ENCODE measurements at places on chromosomes 1 and 21.
A peak's percentile ranks its signal among the peaks of the same experiment; 100 is the strongest.

- no peak overlapping the region for H3K27ac ChIP-seq
- no peaks in the 10 kb centered on the region for H3K36me3 ChIP-seq
- H3K4me3 ChIP-seq: no peak overlapping the region
- no peak for DNase-seq
These were observed 101.3 kb upstream of the ESRRG start for GRCh38 chr1:216824511-216824910.

GRCh38 chr1:9278116-9278515 lies 14.6 kb upstream of the SPSB1 start:
- H3K27me3 ChIP-seq: peaks cover 6% of the 10 kb centered on the region
- H3K4me3 ChIP-seq: no peak overlapping the region
- DNase-seq: no peak
- H3K27ac ChIP-seq: no peak overlapping the region
- H3K4me1 ChIP-seq: peaks cover 18% of the 10 kb centered on the region
- no peaks in the 10 kb centered on the region for H3K36me3 ChIP-seq

- no peak overlapping the region for H3K27ac ChIP-seq
- no peaks in the 10 kb centered on the region for H3K27me3 ChIP-seq
- H3K4me1 ChIP-seq: peaks cover 6% of the 10 kb centered on the region
- no peak for DNase-seq
- no peak overlapping the region for H3K4me3 ChIP-seq
These were observed 43.2 kb upstream of the ADGRL2 start for GRCh38 chr1:81757398-81758020.

GRCh38 chr21:21387916-21388315 lies 389.7 kb downstream of the NCAM2 start:
- no peaks in the 10 kb centered on the region for H3K36me3 ChIP-seq
- no peaks in the 10 kb centered on the region for H3K27me3 ChIP-seq
- H3K27ac ChIP-seq: no peak overlapping the region

- no peak overlapping the region for H3K27ac ChIP-seq
- no peak for DNase-seq
- H3K4me1 ChIP-seq: peaks cover 3% of the 10 kb centered on the region
- no peaks in the 10 kb centered on the region for H3K27me3 ChIP-seq
- no peaks in the 10 kb centered on the region for H3K36me3 ChIP-seq
These were observed 18.3 kb downstream of the RCSD1 start for GRCh38 chr1:167648252-167648849.

DNA sequence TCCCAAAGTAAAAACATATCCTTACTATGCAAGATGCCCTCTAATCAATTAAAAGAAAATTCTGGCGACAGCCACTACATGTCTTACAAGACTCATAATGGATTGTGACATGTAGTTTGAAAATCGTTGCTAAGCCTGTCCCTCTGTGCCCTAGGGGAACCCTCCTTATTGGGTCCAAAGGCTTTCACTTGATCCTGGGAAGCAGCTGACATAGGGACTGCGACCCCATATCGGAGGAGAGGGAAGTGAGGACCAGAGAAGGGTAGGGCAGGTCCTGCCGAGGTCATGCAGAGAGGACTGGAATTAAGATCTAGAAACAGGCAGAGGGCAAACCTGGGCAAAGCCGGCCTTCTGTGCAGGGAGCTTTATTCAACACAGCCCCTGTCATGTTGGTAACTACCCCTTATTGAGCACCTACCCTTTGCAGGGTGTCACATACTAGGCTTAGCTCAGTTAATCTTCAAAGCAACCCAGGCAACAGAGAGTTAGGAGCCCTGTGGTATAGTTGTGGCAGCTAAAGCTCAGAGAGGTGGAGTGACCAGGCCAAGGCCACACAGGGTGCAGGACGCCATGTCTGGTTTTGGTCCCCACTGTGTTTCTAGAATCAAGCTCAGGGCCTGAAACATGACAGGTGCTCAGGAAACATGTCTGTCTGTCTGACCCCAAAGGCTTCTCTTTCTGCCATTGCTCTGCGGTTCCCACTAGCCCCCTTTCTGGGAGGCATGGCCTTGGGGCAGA lies 18.4 kb upstream of the IFNLR1 start:
- H3K36me3 ChIP-seq: no peaks in the 10 kb centered on the region
- no peak for DNase-seq
- peak overlapping the region; percentile 9 for H3K4me3 ChIP-seq
- peak overlapping the region; percentile 81 for H3K27ac ChIP-seq

GRCh38 chr1:3735027-3735681 lies 17.1 kb upstream of the CCDC27 start:
- H3K4me1 ChIP-seq: no peaks in the 10 kb centered on the region
- no peaks in the 10 kb centered on the region for H3K36me3 ChIP-seq
- H3K27ac ChIP-seq: no peak overlapping the region
- DNase-seq: no peak

GRCh38 chr21:17387030-17387617 lies 125.7 kb upstream of the CXADR start:
- H3K27ac ChIP-seq: no peak overlapping the region
- H3K27me3 ChIP-seq: no peaks in the 10 kb centered on the region
- no peak overlapping the region for H3K4me3 ChIP-seq
- DNase-seq: no peak
- peaks cover 4% of the 10 kb centered on the region for H3K4me1 ChIP-seq

- H3K4me1 ChIP-seq: peaks cover 10% of the 10 kb centered on the region
- H3K27me3 ChIP-seq: peaks cover 47% of the 10 kb centered on the region
- peak overlapping the region; percentile 96 for H3K27ac ChIP-seq
- H3K4me3 ChIP-seq: no peak overlapping the region
- H3K36me3 ChIP-seq: no peaks in the 10 kb centered on the region
- no peak for DNase-seq
These were observed 2.6 kb upstream of the HES5 start for GRCh38 chr1:2532485-2533160.

GRCh38 chr1:109185357-109185756 lies 28.4 kb upstream of the SARS1 start:
- H3K27ac ChIP-seq: no peak overlapping the region
- H3K36me3 ChIP-seq: no peaks in the 10 kb centered on the region
- no peak overlapping the region for H3K4me3 ChIP-seq
- DNase-seq: no peak

DNA sequence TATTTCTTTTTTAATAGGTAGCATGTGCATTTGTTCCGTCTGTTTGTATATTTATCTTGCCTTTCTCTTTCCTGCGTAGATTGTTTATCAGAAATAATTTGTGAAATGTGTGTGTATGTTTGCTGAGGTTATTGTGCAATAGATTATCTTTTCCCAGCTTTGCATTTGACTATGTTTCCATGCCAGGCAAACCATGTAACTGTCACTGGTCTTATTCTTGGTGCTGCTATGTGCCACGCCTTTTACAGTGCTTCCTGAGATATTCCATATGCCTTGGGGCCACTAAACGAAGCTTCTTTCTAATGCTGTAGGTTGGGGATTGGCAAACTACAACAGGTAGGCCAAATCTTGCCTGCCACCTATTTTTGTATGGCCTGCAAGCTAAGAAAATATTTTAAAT lies 598.8 kb downstream of the PLPP3 start:
- no peaks in the 10 kb centered on the region for H3K36me3 ChIP-seq
- no peaks in the 10 kb centered on the region for H3K27me3 ChIP-seq
- H3K27ac ChIP-seq: no peak overlapping the region
- H3K4me1 ChIP-seq: no peaks in the 10 kb centered on the region
- H3K4me3 ChIP-seq: no peak overlapping the region
- DNase-seq: no peak

GRCh38 chr1:38826262-38826661 lies 33.3 kb downstream of the RRAGC start:
- H3K4me1 ChIP-seq: peaks cover 4% of the 10 kb centered on the region
- no peak for DNase-seq

DNA sequence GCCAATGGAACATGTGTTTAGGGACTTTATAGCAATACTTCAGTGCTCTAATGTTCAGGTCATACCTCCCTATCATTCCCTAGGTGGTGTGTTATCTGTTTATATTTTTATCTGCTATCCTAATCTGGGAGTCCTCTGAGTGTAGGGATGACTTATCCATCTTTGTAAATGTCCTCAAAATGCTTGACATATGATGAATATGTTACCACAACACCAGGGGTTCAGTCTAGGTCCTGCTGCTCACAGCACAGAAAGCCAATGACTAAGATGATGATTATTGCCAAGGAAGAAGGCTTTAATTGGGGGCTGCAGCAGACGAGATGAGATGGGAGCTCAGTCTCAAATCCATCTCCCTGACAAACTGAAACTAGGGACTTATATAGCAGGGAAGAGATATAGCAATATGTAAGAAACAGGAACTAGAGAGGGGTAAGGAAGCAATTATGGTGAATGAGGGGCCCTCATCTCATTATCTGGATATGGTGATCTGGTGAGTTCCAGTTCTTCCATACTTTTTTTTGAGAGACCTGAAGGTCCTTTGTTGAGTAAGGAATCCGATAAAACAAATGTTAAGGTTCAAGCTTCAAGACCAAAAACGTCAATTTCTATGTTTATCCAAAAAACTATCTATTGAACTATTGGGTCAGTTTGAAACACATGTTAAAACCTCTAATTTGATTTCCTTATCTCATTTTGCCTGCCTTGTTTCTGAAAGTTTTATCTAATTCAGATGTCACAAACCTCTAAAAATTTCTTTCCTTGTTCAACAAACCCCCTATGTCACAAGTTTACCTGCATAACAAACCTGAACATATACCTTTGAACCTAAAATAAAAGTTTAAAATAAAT lies 256.7 kb upstream of the CACYBP start:
- peaks cover 3% of the 10 kb centered on the region for H3K4me1 ChIP-seq
- H3K36me3 ChIP-seq: no peaks in the 10 kb centered on the region
- no peak overlapping the region for H3K27ac ChIP-seq
- H3K4me3 ChIP-seq: no peak overlapping the region
- no peak for DNase-seq

DNA sequence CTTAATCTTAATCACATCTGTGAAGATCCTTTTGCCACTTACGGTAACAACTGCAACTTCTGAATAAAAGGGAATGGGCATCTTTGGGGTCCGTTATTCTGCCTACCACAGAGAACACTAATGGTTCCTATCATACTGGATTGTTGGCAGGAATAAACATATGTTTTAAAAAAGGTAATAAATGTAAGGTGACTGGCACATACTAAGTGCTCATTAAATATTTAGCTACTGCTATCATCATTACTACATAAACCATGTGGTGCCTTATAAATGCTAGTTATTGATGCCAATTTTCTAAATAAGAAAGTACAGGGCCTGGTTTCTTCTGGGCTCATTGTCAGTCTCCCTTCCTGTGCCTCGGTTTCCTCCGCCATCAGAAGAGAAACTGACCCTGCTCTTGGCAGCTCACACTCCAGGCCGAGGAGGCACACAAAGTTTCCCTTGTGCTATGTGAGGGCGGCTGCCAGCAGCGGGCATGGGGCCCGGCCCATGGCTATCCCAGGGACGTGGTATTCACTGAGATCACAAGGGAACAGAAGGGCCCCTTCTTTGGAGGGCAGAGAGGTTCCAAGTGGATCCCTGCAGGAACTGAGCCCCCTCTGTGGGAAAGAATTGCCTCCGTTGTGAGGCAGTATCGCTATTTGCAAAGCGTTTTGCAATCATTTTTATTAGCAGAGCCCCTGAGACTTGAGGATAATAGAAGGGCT lies 26.2 kb downstream of the NAV1 start:
- no peaks in the 10 kb centered on the region for H3K36me3 ChIP-seq
- peaks cover 4% of the 10 kb centered on the region for H3K4me1 ChIP-seq
- DNase-seq: no peak
- H3K27ac ChIP-seq: no peak overlapping the region

DNA sequence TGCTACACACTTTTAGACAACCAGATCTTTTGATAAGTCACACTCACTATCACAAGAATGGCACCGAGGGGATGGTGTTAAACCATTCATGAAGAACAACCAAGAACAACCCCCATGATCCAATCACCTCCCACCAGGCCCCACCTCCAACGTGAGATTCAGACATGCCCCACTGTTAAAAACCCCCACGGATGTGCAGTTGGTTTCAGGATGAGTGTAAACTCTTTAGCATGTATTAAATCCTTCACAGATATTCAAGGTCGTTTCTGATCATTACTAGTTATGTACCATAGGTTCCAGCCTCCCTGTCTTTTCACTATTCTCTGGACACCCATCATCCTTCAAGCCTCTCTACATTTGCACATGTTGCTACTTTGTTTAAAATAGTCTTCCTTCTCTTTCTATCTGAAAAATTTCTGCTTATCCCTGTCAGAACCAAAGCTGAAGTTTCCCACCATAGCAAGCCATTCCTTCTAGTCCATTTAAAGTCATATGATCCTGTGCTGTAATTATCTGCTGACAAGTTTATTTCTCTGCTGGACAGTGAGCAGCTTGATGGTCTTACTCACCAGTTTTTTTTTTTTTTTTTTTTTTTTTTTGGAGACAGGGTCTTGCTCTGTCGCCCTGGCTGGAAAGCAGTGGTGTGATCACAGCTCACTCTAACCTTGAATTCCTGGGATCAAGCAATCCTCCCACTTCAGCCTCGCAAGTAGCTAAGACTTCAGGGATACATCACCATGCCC lies 36.8 kb downstream of the MAP10 start:
- H3K27ac ChIP-seq: no peak overlapping the region
- peaks cover 10% of the 10 kb centered on the region for H3K4me1 ChIP-seq
- no peaks in the 10 kb centered on the region for H3K36me3 ChIP-seq
- DNase-seq: no peak
- no peak overlapping the region for H3K4me3 ChIP-seq
- H3K27me3 ChIP-seq: no peaks in the 10 kb centered on the region

GRCh38 chr1:89790592-89790991 lies 30.2 kb upstream of the LRRC8D start:
- no peak for DNase-seq
- peaks cover 3% of the 10 kb centered on the region for H3K27me3 ChIP-seq
- no peak overlapping the region for H3K4me3 ChIP-seq
- H3K27ac ChIP-seq: no peak overlapping the region

DNA sequence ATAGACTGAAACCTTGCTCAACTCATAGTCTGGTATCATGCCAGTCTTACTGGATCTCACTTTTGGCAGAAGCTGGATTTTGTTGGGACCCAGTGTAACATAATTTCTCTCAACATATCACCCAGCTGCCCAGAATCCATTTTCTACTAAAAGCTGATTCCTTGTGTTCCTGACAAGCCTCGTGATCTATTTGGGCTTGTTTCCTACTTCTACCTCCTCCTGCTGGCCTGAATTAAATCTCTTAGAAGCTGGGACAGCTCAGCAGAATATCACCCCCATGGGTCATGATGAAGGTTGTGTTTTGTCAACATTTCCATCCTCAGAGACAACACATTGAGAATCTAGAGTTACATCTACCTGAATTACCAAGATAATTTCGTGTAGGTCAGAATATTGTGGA lies 7.7 kb downstream of the GOLT1A start:
- H3K4me3 ChIP-seq: no peak overlapping the region
- H3K36me3 ChIP-seq: no peaks in the 10 kb centered on the region
- H3K27me3 ChIP-seq: peaks cover 36% of the 10 kb centered on the region
- no peaks in the 10 kb centered on the region for H3K4me1 ChIP-seq
- H3K27ac ChIP-seq: no peak overlapping the region
- no peak for DNase-seq

GRCh38 chr21:36162631-36163030 lies 6.0 kb downstream of the DOP1B start:
- H3K4me1 ChIP-seq: peaks cover 28% of the 10 kb centered on the region
- no peaks in the 10 kb centered on the region for H3K36me3 ChIP-seq
- H3K27me3 ChIP-seq: peaks cover 4% of the 10 kb centered on the region
- no peak overlapping the region for H3K4me3 ChIP-seq
- no peak for DNase-seq

GRCh38 chr1:244050835-244051444 lies at the start of gene ZBTB18:
Gene ZBTB18, plus strand, starts transcription at chr1:244051283. Its CDS starts 149 bp downstream, at chr1:244051432.
- peaks cover 15% of the 10 kb centered on the region for H3K4me1 ChIP-seq
- DNase-seq: no peak
- peaks cover 3% of the 10 kb centered on the region for H3K27me3 ChIP-seq
- H3K36me3 ChIP-seq: no peaks in the 10 kb centered on the region
- peak within 1 kb of the TSS; percentile 91 for H3K27ac ChIP-seq
- H3K4me3 ChIP-seq: no peak within 1 kb of the TSS

Data from type B pancreatic cell (in vitro differentiated cells).